ENCODE measurements at places on chromosomes 7 and 10.

GRCh38 chr10:100745882-100746783 lies 751 bp downstream of the PAX2 start:
- no peak for DNase-seq

DNA sequence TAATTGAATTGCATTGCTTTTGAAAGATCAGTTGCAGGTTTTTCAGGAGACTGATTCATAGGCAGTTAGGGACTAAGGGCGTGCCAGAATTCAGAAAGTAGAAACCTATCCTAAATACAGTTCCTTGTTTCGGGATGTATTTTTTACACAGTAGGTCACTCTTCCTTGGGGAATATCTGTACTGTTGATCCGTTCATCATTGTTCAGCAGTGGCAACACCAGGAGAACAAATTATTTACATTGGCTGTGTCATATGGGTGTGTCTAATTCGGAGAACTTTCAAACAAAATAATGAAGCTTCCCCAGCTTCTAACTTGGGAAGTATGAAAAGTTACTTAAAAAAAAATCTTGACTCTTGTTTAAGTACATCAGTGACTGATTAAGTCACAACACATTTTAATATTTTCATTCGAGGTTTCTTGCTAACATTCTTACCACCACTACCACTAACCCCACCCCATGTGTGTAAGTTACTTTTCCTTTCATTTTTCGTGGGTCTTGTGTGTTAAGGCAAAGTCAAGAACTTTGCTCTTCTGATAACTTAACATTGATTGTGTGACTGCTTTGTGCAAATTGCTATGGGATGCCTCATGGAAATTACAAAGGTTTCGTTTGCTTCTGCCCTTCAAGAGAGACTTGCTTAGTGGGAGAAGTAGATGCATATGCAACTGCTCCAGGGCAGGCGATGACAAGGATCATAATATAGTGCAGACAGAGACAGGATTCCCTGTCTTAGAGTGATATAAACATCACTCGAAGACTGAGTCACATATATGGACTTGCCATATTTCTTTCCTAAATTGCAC lies 43.8 kb upstream of the RPA3 start:
- DNase-seq, result no peak

GRCh38 chr10:42976351-42977031 lies 100.4 kb upstream of the RET start:
- DNase-seq, result no peak

DNA sequence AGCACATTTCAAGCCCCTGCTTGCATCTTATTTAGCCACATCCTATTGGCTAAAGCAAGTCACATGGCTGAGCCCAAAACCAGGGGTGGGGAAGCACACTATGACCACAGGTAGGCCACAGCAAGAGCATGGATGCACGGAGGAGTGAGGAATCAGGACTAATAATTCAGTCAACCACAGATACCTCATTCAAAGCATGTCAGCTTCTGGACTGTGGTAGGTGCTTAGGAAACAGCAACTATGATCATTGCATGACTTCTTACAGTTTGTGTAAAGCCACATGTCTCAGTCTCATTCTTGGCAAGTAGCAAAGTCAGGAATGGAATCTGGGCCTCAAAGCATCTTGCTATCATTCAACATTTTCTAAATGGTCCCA lies 79.0 kb upstream of the EMX2 start:
- DNase-seq, result no peak

GRCh38 chr10:5611899-5612680 lies 54.3 kb downstream of the ASB13 start:
- no peak for DNase-seq

DNA sequence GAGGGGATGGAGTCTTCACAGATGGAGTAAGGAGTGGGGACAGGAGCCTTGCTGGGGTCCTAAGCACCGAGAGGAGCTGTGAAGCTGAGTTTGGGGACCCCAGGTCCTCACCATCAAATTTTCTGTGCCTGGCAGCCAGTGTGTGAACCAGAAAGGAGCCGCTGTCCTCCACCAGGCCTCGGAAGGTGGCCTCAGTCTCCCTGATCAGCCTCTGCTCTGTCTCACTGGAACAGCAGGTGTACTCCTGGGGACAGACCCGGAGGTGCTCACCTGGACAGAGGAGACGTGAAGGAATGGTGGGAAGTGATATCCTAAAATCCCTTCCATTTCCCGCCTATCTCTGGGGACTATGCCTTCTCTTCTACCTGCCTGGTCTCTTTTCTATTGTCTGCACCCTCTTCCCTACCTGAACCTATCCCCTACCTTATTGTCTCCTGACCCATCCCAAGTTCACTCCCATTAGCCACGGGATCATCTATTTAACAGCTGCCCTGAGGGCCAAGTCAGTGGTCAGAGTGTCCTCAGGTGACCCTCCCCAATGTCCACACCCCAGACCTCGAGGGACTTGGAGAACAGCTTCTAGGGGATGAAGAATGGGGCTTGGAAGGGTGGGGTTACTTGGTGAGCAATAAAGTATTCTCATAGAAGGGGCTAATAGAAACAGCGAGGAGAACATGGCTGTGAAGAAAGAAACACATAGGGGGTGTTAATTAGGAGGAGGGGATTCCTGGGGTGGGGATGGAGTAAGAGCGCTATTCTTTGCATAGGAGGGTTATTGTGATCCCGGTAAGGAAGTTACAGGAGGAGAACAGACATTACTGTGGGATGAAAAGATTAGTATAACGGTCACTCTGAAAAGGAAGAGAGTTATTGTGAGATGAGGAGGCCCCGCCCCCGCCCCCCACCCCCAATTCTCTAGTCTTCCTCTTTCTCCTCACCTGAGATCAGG lies 811 bp downstream of the GPC2 start:
- no peak for DNase-seq

- no peak for DNase-seq
Observed at GRCh38 chr7:40072268-40072667, 62.2 kb downstream of the MPLKIP start.

DNA sequence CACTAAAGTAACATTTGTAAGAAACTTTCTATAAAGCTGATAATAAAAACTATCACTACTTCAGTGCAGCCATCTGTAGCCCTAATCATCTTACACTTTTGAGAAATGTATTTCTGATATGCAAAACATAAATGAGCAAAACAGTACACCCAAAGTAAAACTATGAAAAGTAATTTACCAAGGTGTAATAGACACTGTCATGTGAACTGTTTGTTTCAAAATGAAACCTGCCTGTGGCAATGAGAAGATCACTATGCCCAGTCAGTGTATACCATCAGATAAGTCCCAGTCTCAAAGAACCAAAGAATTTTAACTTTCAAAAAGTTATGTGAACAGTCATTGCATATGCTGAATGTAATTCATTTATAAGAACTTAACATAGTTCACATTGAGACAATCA lies 398.1 kb downstream of the CDC14C start:
- DNase-seq, result no peak

DNA sequence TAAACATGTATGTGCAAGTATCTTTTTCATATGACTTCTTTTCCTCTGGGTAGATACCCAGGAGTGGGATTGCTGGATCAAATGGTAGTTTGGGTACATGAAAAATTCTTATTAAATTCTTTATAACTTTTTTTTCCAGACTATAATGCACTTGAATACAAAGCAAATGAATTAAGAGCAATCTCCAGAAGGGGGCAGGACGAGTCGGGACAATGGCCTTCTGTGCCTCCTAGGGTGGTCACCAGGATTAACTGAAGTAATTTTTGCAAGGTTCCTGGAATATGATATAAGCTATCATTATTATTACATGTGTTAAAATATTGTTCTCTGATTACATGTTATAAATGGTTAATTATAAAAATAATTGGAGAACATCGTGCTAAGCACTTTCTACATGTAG lies 127.2 kb downstream of the PPP1R17 start:
- no peak for DNase-seq

DNA sequence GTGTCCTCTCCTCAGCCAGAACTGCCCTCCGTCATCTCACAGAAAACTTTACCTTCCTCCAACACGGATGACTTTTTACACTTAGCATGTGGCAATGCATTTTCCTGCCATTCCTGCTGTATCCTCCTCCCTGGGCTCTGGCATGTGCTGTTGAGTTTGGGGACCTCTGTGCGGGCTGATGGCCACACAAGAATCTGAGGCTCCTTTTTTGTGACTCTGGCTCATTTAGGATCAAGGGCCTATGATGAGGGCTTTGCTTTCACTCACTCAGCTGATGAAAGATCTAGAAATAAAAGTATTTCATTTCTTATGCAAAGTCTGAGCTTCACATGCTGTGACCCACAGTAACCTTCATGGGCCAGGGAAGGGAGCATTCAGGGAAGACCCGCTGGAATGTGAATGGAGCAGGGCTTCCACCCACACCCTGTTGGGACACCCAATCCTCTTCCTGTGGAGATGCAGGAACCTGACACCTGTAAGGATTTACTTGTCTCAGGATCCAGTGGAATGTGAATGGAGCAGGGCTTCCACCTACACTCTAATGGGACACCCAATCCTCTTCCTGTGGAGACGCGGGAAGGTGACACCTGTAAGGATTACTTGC lies 500.3 kb upstream of the MKI67 start:
- no peak for DNase-seq

GRCh38 chr7:156537006-156537405 lies 103.6 kb upstream of the RNF32 start:
- DNase-seq, result no peak

DNA sequence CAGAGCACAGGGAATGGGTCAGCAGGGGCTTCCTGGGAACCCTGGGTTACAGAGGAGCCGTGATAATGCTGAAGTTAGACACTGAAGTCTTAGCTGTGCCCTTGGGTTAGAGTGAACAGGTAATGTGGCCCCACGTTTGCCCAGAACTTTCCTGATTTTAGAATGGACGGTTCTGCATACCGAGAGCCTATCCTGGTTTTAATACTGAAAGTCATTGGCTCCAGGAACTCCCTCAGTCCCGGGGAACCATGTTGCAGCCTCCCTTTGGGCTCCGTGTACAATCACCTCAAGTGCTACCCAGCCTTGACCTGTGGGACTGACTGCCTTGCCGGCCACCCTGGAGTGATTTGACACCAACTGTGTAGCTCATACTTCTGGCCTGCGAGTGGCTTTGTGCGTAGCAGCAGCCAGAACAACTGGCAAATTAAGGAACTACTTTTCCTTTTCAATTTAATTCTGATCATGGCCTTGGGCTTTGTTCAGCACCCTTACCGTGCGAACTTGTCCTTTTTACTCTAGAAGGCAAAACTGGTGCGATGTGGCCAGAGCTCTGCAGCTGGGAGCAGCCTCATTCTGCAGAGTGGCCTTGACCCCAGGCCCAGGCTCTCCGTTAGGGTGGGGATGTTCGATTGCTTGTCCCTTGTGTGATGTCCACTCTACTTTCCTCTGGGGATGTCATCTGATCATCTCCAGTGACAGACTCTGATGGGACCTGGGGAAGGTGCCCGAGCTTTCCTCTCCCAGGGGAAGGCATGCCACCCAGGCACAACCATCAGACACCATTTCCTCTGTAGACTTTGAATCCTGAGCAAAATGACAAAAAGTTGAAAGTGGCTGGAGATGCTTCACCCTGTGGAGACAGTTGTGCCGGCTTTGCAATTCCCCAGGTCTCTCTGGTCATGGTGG lies 265.9 kb downstream of the GLRX3 start:
- DNase-seq, result no peak

DNA sequence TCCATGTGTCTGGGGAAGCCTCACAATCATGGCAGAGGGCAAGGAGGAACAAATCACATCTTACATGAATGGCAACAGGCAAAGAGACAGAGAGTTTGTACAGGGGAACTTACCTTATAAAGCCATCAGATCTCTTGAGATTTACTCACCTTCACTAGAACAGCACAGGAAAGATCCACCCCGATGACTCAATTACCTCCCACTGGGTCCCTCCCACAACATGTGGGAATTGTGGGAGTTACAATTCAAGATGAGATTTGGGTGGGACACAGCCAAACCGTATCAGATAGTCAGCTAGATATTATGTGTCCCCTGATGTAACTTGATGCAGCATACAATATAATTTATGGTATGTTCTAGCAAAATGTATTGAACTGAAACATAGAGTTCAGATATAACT lies 14.1 kb upstream of the CEP41 start:
- no peak for DNase-seq

- DNase-seq, result no peak
Observed at GRCh38 chr7:153518201-153518984, 533.8 kb upstream of the DPP6 start.

- no peak for DNase-seq
Observed at GRCh38 chr7:146492017-146492416, 375.4 kb downstream of the CNTNAP2 start.

GRCh38 chr10:124367936-124368335 lies 50.8 kb downstream of the OAT start:
- DNase-seq, result no peak

DNA sequence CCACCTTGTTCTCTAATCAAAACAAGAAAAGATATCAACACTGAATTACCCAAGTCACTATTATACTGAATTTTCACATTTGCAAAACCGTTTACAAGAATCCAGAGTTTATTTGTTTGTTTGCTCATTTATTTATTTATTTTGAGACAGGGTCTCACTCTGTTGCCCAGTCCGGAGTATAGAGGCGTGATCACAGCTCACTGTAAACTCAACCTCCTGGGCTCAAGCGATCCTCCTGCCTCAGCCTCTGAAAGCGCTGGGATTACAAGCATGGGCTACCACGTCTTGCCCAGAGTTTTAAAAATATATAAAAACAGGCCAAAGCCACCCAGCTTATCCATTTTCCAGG lies 8.5 kb downstream of the CREB3L2 start:
- no peak for DNase-seq

DNA sequence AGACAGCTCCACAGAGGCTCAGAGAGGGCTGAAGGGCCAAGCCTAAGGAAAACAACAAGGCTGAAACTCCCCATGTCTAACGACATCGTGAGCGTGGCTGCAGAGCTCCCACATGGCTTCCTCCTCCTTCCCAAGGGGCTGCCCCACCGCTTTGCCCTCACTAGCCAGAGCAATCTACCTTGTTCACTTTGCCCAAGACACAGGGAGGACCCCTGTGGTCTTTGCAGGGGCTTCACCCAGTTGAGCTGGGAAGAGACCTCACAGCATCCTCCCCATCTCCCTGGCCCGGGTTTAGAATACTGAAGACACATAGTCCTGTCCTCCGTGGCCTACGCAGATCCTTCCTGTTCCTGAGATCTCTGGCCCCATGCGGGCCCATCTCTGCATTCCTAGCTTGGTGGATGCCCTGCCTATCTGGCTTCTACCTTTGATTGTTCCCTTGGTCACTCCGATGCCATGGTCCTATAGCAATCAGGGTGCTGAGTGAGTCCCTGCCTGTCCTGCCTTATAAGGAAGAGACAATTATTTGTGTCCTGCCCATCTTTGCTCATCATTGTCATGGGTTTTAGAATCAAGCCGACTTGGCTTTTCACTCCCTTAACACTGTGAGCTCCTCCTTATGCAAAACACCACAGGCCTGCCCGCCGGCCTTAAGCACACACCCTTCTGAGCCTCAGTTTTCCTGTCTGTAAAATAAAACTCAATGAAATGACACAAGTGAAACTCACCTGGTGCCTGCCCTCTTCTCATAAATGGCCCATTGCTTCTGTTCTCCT lies 73.2 kb downstream of the PARP12 start:
- DNase-seq, result no peak

DNA sequence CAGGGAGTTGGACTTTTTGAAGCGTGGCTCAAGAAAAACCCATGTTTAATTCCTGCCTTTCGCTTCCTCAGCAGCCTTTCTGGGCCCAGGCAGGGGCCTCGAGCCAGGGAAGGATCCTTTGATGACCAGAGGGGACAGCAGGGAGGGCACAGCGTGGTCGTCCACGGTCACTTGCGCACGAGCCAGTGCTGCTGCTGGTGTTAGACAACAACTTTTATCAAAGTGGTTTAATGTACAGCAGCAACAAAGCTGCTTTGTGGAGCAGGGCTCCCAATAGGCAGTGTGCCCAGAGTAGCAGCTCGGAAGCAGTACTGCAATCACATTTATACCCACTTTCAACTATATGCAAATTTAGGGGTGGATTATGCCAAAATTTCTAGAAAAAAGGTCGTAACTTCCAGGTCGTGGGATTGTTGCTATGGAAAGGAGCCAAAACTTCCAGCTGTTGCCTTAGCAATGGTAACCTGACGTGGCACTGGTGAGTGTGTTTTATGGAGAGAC lies 6.1 kb downstream of the GIMAP1 start:
- DNase-seq, result no peak
